WERI-Rb-1 (cell line): ENCODE measurements at places on chromosomes 4 and X.

- DNase-seq = no peak
Observed at GRCh38 chr4:84916227-84916626, 50.3 kb downstream of the WDFY3 start.

DNA sequence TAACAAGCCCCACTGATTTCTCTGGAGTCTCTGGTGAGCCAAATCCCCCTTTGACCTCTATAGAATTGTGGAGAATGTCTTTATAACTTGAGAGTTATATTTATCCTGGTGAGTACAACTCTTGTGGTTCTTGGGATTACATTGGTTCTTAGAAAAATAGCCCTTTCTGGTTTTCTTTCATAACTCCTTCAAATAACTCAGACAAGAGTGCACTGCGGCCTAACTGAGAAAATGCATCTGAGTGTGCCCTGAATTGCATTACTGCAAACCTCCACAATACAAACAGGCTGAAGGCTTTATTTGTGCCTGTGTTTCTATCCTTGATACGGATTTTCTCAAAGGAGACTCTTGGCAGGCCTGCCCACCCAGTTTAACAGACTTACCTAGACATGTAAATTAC, 2.7 kb downstream of the BEX3 start:
- no peak for DNase-seq

- no peak for DNase-seq
Observed at GRCh38 chr4:143257356-143257755, 72.6 kb downstream of the USP38 start.

DNA sequence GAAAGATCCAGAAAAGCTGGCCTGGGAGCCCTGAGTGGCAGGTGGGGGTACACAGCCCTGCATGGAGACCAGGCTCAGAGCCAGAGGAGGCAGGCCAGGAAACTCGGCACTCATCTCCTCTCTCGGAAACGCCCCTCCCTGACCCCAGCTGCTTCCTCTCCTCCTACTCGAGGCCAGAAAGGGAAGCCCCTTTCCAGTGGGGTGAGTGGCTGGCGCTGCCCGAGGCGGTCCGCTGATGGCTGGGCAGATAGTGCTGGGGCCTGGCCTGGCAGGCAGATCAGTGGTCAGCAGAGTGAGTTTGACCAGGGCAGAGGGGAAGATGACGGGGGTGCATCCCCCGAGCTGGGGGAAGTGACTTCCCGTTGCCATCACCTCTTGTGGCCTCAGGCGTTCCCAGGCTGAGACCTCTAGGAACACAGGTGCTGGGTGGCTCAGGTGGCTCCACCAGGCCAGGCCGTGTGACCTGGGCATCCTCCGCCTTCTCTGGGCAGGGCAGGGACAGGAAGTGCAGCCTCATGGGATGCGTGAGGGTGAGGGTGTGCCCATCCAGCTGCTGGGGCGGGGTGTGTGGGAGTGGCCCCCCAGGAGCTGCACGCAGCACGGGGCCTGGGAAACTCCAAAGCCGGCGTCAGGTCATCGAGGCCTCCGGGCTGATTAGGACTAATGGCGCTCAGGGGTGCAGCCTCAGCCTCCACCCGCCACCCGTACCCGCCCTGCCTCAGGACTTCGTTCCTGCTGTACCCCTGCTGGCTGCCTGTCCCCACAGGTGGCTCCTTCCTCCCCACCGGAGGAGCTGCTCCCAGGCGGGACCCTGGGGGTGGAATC, 5.7 kb downstream of the SH3BP2 start:
- DNase-seq = peak; percentile 23
